ENCODE measurements at places on chromosomes 13 and 19.

DNA sequence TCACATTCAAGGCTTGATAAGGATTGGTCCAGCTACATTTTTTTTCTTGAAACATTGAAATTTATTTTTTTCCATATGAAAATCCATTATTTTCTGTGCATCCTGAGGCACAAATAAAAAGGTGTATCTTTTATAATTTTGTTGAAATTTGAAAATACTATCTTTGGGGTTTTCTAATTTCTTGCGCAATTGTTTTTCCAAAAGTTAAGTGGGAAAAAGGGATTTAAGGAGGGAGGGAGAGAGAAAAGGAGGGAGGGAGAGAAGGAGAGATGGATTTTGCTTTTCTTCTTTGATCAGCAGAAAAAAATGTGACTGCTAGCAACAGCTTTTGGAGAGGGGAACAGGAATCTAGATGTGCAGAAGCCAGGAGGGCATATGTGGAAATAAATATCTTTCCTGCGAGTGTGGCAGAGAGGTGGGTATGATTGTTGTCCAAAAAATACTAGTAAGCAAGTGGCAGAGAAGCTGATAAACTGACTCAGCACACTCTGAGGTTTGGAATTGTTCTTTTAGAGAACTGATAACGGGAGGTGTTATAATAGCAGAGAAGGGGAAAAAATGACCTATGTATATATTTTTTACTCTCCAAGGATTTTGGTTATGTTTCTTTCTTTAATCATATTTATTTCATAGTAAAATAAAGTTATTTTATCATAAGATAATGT, 61.2 kb upstream of the EDNRB start:
- no peak for DNase-seq

- no peak for DNase-seq
Measured at GRCh38 chr13:48731001-48731658, 77.4 kb downstream of the CYSLTR2 start.

DNA sequence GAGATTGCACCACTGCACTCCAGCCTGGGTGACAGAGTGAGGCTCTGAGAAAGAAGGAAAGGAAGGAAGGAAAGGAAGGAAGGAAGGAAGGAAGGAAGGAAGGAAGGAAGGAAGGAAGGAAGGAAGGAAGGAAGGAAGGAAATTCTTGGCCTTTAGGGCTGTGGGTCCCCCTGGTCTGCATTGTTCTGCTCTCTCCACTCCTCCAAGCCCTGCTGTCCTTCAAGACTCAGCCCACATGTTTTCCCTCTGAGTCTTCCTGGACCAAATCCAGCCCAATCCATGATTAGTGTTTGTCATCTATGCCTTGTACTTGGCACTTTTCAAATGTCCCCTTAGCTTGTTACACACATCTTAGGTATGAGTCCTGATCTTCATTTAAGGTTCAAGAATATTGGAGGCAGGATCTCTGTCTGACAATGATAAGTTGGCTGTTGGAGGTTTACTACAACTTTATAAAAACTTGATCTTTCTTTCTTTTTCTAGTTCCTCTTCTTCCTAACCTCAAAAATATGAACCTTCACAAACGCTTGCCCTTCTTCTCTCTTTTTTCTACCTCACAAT, 48.8 kb upstream of the INTS6 start:
- no peak for DNase-seq

DNA sequence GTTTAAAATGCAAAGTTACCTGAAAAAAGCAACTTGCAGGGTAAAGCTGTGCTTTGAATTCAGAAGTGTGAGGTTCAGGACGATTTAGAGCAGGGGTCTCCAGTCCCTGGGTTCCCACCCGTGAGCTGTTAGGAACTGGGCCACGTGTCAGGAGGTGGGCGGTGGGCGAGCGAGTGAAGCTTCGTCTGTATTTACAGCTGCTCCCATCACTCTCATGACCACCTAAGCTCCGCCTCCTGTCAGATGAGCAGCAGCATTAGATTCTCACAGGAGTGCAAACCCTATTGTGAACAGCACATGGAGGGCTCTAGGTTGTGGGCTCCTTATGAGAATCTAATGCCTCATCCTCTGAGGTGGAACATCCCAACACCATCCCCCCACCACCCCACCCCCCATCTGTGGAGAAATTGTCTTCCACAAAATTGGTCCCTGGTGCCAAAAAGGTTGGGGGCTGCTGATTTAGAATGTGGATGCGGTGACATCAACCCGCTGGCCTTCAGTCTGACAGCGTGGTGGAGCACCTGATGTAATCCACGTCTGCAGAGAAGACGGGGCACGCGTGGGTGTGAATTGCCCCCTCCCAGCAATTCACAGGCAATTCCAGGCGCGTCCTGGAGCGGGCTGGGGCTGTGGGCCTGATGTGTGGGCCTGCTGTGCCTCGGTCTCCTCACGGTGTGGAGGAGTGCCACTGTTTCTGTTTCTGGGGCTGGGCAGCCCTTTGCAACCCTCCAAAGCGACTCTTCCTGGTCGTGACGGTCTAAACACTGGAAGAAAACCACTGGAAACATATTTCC, 214.0 kb upstream of the SOX1 start:
- DNase-seq: no peak

GRCh38 chr13:109422161-109422560, 364.2 kb downstream of the IRS2 start:
- no peak for DNase-seq

DNA sequence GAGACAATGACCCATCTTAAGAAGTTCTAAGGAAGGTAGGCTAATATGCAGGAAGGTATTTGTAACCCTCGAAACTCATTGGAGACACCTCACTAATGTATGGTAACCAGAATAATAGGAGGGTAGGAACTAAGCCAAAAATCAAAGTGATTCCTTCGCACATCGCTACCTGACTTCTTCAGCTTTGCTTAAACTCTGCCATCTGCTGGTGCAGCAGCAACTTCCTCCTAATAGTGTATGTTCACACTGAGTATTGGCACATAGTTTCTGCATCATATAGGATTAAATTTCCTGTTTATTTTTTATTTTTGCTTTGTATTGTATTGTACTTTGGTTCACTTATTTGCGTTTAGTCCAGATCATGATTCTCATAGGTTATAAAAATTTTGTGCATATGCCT, 676.2 kb downstream of the GPC5 start:
- DNase-seq: no peak

GRCh38 chr13:106630650-106631049, 62.7 kb upstream of the ARGLU1 start:
- DNase-seq: no peak

GRCh38 chr13:67308004-67308772, 78.1 kb upstream of the PCDH9 start:
- no peak for DNase-seq

DNA sequence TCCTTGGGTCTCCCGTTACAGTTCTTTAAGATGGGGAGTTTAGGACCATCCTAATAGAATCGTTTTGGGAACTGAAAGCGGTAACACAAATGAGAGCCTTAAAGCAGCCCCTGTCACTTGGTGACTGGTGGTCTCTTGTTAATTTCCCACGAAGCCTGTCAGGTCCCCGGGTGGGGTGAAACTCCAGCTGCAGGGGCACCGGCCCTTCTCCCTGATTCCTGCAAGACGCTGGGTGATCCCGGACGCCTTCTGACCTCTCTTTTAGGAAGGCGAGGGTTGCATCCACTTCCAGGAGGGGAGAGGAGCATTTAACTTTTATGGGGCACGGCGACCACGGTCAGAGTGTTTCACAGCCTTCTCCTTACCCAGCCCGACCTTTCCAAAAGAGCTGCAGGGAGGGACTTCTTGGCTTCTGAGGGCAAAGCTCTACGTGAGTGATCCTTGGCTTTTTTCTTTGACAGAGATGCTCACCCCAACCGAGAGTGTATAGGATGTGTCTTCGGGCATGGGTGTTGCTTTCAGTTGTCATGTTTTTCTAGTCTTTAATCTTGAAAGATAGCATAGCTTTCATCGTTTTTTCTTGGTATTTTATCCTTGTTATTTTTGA, 688 bp downstream of the ZNF225 start:
- DNase-seq: no peak

DNA sequence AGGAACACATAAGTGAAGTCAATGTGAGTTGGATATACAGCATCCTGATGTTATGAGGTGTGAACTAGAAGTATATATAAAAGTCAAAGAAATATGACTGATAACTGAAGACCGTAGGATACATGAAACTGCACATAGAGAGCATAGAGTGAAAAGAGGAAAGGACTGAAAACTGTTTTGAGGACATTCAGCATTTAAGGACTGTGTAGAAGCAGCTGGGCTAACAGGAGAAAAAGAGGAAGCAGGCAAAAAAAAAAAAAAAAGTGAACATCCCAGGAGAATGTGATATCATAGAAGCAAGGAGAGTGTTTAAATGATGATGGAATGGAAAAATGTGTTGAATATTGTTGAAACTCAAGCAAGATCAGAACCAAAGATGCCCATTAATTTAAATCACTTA, 363.5 kb downstream of the PCDH20 start:
- no peak for DNase-seq

DNA sequence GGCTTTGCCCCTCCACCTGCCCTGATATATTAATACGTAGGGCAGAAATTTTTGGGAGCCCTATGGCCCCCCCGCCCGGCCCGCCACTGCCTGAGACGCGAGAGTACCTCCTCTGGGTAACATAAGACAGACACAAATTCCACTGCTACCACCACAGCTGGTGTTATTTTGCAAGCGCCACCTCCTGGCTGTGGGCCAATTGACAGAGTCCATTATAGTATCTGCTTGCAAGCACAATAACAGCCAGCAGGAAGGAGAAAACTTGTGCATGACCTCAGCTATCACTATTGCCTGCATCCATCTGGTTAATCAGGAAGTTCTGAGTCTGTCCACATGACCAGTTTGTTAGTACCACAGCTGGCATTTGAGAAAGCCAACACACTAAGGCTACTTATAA, 25.3 kb upstream of the OR10H2 start:
- DNase-seq: no peak

DNA sequence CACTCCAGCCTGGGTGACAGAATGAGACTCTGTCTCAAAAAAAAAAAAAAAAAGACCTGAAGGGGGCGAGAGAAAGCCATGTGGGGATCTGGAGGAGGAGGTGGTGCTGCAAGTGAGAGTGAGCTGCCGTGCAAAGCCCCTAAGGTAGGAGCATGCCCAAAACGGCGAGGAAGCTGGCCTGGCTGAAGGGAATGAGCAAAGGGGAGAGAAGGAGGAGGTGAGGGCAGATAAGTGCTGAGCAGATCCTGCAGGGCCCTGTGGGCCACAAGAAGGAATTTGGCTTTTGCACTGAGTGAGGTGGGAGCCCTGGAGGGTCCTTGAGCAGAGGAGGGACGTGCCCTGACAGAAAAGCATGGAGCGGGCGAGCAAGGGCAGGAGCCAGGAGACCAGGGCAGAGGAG, 19.4 kb upstream of the ADGRE5 start:
- no peak for DNase-seq

- DNase-seq: no peak
Measured at GRCh38 chr13:73194310-73194709, 135.5 kb downstream of the KLF5 start.
